Left ventricle myocardium inferior (tissue), 1 donor: ENCODE measurements at places on chromosomes 3 and 15. TPM values are rescaled to one million over a fixed set of nuclear protein-coding genes. Genes with fewer than 3 reads are reported as not detected.

- DNase-seq, result no peak
Observed at GRCh38 chr3:182787302-182788036, 5.8 kb upstream of the ATP11B start.

GRCh38 chr15:71115567-71116351 is 488 bp downstream of the THSD4 start:
- DNase-seq, result peak; percentile 56

DNA sequence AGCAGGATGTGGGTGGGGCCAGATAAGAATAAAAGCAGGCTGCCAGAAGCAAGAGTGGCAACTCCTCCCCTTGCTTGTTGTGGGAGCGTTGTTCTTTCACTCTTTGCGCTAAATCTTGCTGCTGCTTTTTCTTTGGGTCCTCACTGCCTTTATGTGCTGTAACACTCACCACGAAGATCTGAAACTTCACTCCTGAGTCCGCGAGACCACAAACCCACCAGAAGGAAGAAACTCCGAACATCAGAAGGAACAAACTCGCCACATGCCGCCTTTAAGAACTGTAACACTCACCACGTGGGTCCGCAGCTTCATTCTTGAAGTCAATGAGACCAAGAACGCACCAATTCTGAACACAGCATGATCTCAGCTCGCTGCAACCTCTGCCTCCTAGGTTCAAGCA is 72.9 kb downstream of the IL12A start:
- no peak for DNase-seq

GRCh38 chr3:163779396-163780344 is 1298.6 kb downstream of the SI start:
- no peak for DNase-seq

DNA sequence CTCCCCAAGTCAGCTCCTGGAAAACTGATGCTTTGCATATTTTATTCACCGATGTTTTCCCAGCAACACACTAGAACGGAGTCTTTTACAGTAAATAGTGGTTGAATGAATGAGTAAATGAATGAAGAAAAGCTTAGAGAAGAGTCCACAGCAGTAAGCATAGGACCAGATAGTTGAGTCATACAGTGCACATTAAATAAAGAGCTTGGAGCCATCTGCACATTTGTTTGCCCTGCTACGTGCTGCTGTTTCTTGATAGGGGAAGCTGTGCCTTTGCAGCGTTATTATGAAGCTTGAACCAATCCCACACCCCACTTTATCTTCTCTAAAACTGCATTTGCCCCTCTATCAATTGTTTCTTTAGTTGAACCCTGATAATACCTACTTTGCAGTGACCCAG is 1.2 kb downstream of the FAM98B start:
- no peak for DNase-seq

DNA sequence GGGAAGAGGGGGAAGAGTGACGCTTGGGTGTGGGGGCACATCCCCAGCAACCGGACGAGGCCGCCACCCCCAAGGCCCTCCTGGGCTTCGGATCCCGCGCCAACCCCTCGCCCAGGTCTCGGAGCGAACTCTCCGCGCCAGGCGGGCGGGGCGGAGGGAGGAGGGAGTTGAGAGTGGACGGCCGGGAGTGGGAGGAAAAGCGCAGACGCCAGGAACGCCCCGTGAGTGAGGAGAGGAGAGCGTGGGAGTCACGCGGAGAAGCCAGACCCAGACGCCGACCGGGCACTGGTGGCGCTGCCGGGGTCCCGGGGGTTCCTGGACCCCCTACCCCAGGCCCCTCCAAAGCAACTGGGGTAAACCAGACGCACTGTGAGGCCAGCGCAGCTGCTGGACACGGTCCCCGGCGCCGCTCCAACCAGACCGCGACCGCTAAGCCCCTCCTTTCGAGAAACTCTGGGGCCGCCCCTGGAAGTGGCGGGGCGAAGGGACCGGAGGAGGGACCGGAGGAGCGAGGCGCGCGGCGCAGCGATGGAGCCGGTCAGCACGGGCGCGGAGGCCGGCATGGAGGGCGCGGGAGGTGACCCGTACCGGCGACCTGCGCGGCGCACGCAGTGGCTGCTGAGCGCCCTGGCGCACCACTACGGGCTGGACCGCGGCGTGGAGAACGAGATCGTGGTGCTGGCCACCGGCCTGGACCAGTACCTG is at the start of gene EFCC1:
TSS of gene EFCC1 (plus strand) at position 204 of the 705 bp plus-strand sequence. CDS start at position 529, 325 bp downstream.
- peak; percentile 85 for DNase-seq

GRCh38 chr3:157261000-157261399 is 101.1 kb upstream of the CCNL1 start:
- DNase-seq, result no peak

DNA sequence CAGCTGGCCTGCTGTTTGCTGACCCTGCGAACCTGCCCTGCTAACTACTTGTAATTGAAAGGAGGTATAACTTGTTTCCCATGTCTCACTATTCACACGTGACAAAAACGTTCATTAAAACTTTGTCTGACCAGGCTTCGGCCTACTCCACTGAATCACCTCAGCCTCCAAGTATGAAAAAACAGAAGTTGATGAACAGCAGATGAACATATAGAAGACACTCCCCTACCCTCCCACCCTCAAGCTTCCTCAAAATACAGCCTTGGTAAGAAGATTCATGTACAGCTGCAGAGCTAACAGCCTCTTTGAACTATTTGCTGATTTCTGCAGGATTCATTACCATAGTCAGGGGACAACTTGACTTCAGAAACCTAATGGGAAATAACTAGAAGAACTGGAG is 10.7 kb downstream of the RBM15B start:
- no peak for DNase-seq

GRCh38 chr3:385151-385550 is 188.6 kb downstream of the CHL1 start:
- no peak for DNase-seq

DNA sequence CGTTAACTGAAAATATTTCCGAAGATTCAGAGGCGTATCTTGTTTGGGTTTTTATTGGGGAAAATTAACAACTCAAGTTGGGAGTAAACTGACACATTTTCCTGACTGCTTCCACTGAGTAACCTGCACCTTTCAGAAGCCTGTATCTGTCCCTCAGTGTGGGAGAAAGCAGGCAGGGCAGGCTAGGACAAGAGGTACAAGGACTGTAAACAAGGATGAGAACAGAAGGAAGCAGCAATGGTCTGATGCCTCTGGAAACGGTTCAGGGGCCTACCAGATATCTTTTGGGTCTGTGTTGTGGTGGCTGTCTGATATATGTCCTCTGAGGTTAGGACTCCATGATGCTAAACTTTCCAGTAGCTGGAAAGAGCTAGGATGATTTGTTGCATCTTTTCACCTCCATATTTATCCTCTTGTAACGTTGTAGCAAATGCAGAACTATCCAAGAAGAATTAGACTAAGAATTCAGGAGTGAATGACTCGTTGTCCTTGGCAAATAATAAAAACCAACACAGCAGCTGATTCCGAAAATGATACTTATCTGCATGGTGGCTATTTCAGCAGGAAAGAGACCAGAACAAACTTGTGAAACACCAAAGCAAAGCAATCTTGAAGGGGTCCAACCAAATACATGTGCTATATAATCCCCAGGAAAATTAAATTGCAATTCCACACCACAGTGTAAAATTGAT is 195.9 kb upstream of the ICE2 start:
- no peak for DNase-seq

DNA sequence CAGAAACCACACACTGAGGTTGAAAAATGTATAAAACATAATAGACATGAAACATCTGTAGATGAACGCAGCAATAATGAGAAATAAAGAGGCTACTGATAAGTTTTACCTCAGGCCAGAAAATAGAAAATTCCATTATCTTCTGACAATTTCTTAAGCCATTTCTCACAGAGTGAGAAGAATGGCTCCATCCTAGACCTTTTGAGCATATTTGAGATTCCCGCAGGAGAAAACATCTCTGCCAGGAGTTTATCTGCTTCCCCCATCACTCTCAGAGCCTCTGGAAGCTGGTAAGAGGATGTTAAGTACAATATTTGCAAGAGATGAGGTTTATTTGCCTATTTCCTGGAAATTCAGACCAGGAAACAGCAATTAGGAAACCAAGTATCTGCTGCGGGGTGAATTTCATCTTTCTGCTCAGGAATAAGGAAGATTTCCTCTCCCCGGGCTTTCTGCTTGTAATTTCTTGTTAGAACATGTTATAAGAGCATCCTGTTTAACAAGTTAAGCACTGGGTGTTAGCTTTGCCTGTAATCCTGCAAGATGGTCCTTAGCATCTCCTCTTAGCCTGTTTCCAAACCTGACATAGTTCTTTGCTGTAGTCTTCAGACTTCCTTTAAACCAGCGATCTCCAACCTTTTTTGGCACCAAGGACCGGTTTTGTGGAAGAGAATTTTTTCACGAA is 54.8 kb downstream of the ATP13A4 start:
- no peak for DNase-seq

- DNase-seq, result no peak
Observed at GRCh38 chr15:87633525-87633924, 623.0 kb downstream of the NTRK3 start.

DNA sequence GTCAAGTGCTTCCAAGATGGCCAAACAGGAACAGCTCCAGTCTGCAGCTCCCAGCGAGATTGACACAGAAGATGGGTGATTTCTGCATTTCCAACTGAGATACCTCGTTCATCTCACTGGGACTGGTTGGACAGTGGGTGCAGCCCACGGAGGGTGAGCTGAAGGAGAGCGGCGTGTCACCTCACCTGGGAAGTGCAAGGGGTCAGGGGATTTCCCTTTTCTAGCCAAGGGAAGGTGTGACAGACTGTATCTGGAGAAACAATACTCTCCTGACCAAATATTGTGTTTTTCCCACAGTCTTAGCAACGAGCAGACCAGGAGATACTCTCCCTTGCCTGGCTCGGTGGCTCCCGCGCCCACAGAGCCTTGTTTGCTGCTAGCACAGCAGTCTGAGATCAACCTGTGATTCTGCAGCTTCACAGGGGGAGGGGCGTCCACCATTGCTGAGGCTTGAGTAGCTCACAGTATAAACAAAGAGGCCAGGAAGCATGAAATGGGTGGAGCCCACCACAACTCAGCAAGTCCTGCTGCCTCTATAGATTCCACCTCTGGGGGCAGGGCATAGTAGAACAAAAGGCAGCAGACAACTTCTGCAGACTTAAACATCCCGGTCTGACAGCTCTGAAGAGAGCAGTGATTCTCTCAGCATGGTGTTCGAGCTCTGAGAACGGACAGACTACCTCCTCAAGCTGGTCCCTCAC is 293.5 kb upstream of the SUCLG2 start:
- DNase-seq, result no peak

The CPN2 gene
- total RNA-seq, result 2.4 TPM

The PCOLCE2 gene
- 74.3 TPM for total RNA-seq

The ACAD9 gene
- 35.9 TPM for total RNA-seq

The DZIP1L gene
- 4.7 TPM for total RNA-seq

The CHD2 gene
- total RNA-seq, result 41.3 TPM
